ENCODE measurements at places on chromosomes 5 and 9.

- DNase-seq, result no peak
These were observed 974 bp upstream of the SLC12A2 start for GRCh38 chr5:128082551-128083032.

DNA sequence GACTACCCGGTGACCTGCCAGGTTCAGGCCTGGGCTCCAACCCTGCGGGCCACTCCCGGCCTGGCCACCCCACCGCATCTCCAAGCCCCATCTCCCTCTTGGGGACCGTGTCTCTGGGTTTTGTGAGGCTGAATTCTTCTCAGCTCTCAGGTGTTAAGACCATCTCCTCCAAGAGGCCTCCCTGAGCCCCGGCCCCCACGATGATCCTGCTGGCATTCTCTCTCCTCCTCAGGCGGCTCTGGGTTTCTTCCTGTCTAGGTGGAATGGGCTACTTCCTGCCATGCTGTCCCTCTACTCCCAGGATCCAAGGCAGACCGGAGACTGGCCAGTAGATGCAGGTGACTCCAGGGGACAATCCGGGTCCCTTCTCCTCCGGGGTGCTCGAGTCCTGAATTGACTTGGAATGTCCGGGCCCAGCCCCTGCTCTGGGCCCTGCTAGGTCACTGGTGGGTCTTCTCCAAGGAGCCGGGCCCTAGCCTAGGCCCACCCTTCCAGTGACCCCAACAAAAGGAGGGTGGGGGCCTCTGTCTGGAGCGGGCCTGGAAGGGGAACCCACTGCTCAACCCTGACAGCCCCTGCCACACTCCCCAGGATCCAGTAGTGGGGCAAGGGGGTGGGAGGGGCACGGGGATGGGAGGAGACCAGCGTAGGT lies 219.8 kb downstream of the C9orf50 start:
- DNase-seq, result no peak

GRCh38 chr5:145697251-145697990 lies 137.7 kb downstream of the PRELID2 start:
- no peak for DNase-seq

DNA sequence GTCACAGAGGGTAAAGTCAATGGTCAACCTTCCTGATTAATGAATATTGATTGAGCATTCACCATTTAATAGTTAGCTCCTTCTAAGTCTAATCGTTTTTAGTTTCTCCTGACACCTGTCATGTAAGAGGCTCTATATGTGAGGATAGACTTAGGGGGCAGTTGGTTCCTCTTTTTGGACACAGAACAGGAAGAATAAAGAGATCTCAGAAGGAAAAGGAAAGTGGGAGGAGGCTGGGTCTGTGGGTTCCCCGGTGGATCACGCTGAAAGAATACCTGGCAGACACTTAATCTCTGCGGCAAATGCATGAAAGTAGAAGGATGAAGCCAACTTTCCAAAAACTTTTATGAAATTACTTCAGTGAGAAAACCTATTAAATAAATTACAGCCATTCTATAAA lies 98.4 kb downstream of the PDE4D start:
- no peak for DNase-seq

GRCh38 chr5:95440825-95441224 lies 49.7 kb downstream of the FAM81B start:
- DNase-seq, result no peak

- DNase-seq, result no peak
These were observed 428.3 kb upstream of the CDH6 start for GRCh38 chr5:30765227-30765626.

DNA sequence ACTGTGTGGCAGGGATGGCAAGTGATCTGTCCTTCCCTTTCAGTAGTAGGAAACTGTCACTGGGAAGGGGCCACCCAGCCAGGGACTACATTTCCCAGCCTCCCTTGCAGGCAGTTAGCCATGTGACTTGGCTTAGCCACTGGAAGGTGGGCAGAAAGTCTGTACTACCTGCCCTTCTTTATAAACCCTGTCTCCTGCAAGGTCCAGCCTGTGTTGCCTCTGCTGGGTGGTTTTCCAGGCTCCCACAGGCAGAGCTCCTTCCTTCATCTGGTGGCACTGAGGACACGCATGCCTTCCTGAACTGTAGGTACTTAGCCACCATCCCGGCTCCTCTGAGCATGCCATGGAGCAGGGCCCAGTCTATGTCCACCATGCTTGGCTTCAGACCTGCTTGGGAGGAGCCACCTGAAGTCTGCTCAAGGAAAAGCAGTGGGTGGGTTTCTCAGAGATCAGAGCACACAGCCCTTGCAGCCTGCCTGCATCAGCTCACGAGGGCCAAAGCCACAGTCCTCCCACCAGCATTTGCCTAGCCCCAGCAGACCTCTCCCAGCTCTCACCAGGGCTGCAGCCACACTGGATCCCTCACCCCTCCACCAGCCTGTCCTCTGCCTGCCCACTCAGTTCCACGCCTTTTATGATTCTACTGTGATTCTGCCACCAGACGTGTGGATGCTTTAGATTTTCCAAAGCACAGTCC lies 16.7 kb upstream of the SLC25A51 start:
- DNase-seq, result no peak

GRCh38 chr5:54936201-54936600 lies 49.2 kb downstream of the ESM1 start:
- no peak for DNase-seq

DNA sequence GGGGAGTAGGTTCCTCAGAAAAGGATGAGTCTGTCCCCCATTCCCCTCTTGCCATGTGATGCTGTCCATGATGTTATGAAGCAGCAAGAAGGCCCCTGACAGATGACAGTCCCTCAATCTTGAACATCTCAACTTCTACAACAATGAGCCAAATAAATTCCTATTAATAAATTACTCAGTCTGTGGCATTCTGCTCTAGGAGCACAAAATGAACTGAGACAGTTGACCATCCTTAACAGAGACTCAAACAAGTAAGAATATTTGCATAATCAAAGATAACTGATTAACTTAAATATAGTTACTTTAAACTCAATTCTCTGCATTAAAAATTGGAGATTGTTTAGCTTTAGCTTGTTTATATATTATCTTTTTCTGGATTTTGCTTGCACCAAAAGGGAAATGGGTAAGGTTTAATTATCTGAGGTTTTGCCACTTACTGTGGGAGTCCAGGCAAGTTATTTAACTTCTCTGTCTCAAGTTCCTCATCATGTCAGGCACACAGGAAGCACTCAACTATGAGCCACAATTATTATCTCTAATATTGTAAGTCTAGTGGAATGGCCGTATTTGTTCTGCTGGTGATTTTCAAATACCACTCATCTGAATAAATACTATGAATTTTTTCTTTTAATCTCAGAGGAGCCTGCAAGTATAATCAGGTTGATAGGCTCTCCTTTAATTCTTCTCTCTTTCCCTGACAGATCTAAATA lies 162.9 kb downstream of the TSSK1B start:
- no peak for DNase-seq

GRCh38 chr9:97512966-97513560 lies 11.6 kb downstream of the TMOD1 start:
- no peak for DNase-seq

GRCh38 chr9:115004545-115004944 lies 74.2 kb upstream of the TNFSF8 start:
- no peak for DNase-seq

- DNase-seq, result no peak
These were observed 1.7 kb downstream of the CPLANE1 start for GRCh38 chr5:37247496-37247895.

- no peak for DNase-seq
These were observed 119.3 kb downstream of the NR2F1-AS1 start for GRCh38 chr5:93461756-93462155.

DNA sequence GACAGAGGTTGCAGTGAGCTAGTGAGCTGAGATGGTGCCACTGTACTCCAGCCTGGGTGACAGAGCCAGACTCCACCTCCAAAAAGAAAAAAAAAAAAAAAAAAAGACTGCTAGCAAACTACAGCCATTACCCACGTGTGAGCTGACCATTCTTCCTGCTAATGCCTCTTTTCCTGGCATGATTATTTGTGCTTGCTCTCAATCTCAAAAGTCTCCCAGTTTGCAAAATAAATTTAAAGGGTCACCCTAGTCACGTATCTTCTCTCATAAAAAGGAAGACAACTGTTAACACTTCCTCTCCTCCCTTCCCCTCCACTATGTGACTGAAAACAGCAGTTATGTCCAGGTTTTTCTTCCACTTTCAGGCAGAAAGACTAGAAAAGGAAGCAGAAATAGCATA lies 37.2 kb downstream of the TRIM36 start:
- no peak for DNase-seq

DNA sequence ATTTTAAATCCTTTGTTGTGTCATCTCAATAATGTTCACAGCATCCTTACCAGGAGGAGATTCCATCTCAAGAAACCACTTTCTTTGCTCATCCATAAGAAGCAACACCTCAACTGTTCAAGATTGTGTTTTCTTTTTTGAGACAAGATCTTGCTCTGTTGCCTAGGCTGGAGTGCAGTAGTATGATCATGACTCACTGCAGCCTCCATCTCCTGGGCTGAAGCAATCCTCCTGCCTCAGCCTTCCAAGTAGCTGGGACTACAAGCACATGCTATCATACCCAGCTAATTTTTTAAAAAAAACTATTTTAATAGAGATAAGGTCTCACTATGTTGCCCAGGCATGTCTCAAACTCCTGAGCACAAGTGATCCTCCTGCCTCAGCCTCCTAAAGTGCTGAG lies 60.0 kb downstream of the ABHD17B start:
- DNase-seq, result no peak

DNA sequence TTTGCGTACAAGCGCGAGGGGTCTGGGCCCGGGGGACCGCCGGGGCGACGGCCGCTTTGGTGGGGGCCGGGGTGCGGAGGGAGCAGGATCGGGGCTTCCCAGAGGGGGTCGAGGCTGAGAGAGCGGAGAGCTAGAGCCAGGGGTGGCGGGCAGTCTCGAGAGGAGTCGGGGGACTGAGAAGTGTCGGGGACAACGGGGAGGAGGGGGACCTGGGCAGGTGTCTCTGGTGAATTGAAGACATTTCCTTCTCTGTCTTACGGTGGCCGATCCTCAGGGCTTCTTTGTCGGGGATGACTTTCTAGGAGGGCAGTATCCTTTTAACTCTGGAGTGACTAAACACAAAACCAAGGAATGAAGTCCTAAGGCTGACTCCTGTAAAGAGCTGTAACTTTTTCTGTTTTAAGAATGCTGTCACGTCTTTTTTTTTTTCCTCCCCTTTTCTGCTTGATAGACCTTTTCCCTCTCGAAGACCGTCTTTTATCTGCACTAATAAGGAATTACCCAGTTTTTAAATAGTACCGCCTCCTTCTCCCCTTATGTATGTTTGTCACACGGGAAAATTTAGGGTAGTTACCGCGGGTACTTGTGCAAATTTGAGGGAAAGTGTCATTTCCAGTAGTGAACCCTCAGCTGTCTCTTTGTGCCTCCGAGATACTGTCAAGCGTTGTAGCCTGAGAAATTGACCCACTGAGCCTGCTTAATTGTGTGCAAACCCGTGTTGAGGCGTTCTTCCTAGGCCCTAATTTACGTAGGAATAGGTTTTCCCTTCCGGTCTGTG lies 822 bp downstream of the DENND4C start:
- DNase-seq, result no peak

DNA sequence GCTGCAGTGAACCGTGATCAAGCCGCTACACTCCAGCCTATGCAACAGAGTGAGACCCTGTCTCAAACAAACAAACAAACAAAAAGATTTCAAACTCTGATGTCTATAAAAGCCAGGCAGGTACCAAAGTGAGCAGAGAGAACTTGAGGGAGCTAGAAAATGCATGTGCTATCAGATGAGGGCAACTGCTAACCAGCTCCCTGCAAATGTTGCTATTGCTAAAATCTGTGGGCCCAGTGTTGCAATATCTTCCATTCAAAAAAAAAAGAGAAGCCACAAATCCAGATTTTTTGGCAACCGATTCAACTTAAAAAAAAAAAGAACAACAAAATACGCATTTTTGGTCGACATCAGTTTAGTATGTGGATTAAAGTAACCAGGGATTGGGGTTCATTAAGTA lies 5.5 kb downstream of the UBE2D2 start:
- no peak for DNase-seq

GRCh38 chr5:73116506-73116905 lies 3.9 kb upstream of the TMEM171 start:
- DNase-seq, result no peak

GRCh38 chr5:133377736-133378135 lies 234.6 kb downstream of the FSTL4 start:
- no peak for DNase-seq

DNA sequence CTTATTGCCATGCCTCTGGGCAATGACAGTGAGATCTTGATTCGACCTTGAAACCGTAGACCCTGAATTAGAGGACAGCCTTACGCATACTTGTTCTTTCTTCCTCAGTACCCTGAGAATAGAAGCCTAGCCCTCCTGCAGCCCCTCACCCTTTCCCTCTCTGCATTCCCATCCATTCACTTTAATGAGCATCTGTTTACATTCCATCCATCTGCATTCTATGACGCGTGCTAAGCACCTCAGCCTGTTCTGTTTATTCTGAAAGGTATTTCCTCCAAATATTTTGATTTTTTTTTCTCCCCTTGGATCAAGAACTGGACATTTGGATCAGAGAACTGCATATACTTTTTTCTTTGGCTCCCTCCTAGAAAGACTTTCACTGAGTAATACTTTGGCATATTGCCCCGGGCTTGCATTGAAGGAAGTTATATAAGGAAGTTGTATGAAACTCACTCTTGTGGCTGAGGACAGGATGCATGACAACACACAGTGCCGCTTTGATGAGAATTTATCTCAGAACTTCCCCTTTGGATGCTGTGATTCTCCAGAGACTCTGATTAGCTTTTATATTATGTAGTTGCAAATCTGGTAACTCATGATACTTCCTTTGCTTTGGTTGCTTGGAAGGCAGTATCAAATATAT lies 15.7 kb downstream of the TMEM8B start:
- DNase-seq, result no peak

DNA sequence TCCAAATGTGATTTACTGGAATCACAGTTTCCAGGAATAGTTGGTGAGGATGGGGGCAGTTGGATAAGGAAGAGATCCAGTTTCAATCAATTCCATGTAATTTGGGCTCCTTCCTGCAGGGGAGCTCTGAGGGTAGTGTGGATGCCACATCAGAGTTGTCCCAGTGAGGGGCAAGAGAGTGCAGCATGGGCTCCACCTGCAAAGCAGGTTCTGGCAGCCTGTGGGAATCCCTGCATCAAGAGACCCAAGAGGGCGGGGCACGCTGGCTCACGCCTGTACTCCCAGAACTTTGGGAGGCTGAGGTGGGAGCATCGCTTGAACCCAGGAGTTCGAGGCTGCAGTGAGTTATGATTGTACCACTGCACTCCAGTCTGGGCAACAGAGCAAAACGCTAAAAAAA lies 188.5 kb downstream of the CACNA1B start:
- no peak for DNase-seq

DNA sequence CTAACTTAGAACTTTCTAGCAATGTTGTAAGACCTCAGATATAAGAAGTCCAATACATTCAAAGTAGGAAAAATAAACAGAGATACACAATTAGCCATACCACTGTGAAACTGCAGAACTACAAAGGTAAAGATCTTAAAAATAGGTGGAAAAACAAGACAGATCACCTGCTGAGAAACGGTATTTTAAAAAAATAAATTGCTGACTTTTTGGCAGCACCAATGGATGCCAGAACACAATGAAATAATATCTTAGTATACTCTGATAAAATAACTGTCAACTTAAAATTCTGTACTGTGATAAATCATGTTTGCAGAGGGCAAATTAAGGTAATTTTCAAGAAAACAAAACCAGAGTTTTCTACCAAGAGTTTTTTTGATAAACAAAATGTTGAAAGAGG lies 138.9 kb downstream of the FBN2 start:
- no peak for DNase-seq
